ENCODE measurements at places on chromosomes 5 and 9.

DNA sequence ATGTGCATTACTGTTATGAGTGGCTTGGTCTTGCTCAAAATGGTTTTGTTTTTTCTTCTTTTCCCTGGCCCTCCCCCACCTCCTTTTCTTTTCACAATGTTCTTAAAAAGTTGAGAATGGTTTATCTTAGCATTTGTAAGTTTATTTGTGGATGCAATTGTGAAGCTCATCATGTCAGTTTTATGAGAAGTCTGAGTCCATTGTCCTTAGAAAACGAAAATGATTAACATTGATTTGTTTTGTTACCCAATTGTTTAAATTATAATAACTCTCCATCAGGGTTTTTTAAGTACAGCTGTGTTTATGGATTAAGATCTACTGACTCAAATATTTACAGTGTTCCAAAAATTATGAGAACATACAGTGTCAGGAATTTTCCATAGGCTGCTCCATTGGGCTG lies 511.3 kb upstream of the PAPPA start:
- no peak for DNase-seq

- no peak for DNase-seq
These were observed 260.9 kb downstream of the SH3GL2 start for GRCh38 chr9:17839776-17840175.

DNA sequence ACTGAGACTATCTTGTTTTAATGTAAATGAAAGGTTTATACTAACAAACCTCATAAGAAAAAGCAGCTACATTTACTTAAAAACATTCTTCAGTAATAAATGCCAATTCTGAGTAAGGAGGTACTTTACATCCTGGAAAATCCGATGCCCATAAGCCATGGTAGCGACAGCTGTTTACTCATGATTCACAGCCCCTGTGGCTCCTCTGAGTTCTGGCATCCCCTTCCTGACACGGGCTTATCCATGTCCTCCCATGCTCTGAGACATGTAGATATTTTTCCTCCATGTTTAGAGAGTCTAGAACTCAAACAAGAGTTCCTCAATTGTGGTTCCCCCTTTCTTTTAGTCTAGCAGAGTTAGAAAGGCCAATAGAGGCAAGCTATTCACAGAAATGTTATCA lies 63.1 kb upstream of the DEPDC1B start:
- no peak for DNase-seq

DNA sequence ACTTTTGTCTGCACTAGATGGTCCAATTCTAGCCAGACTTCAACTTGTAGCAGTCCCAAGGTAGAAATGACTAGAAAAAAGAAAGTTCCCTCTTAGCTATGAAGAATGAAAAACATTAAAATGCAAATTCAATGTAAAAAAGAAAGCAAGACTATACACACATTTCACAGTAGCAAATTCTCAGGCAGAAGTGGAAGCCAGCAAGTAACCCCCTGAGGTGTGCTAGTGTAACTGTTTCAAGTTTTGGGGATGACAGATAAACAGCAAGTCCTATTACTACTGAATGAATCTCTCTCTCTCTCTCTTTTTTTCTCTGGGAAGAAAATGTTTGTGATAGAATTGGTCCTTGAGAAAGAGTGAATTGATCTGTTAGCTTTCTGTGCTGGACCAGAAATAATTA lies 185.6 kb downstream of the EFNA5 start:
- DNase-seq = no peak

- DNase-seq = no peak
These were observed 4.2 kb upstream of the UGT3A2 start for GRCh38 chr5:36070687-36071571.

DNA sequence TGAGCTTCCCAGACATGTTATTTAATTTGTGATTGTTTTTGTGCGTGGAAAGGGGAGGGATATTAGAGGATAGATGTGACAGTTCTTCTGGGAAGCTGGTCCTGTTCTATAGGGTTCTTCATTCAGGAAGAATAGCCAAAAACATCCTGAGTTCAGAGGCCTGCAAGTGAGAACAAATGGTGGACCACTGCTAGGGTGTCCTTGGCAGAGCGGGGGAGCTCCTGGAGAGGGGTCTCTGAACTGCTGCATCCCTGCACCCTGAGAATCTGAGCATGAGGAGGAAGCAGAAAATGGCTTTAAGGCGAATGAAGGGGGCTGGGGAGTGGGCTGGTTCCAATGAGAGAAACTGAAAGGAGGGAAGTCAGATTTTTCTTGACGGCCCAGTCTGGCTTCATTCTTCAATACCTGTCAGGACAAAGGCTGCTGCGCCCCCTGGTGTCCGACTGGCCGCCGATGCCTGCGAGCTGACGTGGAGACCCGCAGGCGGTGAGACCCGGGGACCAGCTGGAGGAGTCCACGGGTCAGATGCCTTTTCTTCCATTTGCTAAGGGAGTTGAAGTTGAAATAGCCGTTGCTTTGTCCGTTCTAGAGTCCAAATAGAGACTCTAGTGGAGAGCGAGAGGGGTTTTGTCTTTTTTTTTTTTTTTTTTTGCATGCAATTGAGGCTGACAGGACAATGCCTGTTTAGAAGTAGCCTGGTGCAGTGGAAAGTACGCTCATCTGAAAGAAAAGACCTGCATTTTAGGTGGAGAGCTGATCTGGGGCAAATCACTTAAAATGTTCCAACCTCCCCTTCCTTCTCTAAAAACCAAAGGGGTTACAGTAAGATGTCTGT lies 39.5 kb upstream of the NFIB start:
- peak; percentile 94 for DNase-seq
